ENCODE measurements at places on chromosomes 13 and 19.

- no peak for DNase-seq
Observed at GRCh38 chr13:74557870-74558269, 423.7 kb upstream of the KLF12 start.

DNA sequence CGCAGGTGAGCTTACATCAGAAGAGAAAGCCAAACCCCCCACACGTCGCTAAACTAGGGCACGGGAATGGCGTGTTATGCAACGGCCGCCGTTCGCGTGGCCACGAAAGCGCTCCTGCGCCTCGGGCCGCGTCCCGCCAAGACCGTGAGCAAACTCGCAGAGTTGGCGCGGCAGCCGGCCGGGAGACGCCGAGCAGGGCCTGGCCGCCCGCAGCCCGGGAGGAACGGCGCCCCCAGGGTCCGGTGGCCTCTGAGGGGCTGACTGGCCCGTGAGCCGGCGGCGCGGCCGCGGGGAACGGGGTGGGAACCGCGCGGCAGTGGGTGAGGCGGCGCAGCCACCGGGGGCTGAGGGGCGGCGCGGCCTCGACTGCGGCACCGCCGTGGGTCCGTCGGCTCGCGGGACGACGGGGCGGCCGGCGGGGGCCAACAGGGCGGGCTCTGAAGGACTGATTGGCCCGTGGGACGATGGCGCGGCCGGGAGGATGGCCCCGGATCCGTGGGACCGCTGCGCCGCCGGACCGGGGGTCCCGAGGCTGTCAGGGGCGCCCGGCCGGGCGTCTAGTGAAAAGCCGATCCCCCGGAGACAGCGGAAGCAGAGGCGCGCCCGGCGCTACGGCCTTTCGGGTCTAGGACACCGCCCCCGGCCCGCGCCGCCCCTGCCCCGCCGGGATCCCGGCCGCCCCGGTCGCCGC lies 903 bp downstream of the LATS2 start:
- no peak for DNase-seq

GRCh38 chr19:39407410-39407659 lies 688 bp downstream of the ZFP36 start:
- DNase-seq, result no peak

DNA sequence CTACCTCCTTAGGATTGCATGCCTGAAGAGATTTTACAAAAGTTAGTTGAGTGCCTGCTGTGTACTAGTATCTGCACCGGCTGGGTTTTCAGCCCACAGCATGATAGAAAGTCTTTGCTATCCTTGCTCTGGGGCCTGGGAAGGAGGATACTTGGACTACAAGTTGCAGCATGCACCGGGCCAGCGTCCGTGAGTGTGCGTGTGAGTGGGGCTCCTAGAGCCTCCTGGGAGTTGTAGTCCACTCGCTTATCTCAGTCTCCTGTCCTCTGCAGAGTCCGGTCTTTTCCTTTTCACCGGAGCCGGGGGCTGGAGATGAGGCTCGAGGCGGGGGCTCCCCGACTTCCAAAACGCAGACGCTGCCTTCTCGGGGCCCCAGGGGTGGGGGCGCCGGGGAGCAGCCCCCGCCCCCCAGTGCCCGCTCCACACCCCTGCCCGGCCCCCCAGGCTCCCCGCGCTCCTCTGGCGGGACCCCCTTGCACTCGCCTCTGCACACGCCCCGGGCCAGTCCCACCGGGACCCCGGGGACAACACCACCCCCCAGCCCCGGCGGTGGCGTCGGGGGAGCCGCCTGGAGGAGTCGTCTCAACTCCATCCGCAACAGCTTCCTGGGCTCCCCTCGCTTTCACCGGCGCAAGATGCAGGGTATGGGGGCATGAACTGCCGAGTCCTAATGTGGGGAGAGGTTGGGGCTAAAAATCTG lies 20.6 kb downstream of the BRSK1 start:
- DNase-seq, result peak; percentile 61

GRCh38 chr19:3137119-3137518 lies 1.3 kb downstream of the GNA15 start:
- DNase-seq, result peak; percentile 46

GRCh38 chr19:11291991-11292390 lies 4.0 kb upstream of the TSPAN16 start:
- DNase-seq, result no peak

DNA sequence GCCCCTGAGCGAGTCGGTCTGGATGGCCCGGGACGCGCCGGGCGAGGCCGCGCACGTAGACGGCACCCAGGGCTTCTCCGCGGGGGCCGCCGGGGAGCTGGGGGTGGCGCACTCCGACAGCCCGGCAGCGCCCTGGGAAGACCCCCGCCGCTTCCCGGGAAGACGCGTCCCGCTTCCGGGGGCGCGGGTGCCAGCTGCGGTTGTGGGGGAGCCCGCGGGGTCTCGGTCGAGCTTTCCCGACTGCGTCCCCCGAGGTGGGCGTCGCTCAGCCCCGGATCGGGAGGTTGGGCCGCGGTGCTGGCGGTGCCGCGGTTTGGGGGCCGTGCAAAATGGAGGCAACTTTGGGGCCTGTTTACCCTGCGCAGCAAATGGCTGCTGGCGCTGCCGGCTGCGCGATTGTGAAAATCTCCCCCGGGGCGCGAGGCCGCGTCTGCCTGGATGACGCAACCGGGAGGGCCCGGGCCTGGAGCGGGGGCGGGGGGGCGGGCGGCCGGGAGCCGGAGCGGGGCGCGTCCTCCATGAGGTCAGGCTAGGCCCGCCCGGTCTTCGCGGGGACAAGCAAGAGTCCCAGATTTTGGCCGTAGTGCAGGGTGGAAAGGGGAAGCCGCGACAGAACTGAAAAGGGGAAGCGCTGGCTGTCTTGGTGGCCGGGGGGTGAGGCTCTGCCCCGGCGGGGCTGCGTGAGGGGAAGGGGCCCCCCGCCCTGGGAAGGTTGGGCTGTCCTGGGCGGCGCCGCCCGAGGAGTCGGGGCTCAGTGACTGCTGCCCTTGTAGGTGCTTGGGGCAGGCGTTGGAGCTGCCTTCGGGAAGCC lies 11.3 kb downstream of the PEAK3 start:
- DNase-seq, result peak; percentile 66

DNA sequence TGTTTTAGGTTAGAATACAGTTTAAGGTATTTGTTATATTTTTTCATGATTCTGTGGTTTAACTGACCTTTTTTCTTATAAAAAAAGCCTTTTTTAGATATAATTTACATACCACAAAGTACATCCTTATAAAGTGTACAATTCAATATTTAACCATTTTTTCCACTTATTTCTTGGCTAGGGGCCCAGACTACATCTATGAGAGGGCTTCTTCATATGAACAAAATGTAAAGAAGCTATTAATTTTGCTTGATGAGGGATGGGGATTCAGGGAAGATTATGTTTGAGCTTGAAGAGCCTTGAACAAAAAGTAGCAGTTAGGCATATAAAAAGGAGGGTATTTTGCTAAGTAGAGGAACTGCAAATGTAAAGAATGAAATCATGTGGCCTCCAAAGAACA lies 2.2 kb downstream of the CCDC122 start:
- no peak for DNase-seq

DNA sequence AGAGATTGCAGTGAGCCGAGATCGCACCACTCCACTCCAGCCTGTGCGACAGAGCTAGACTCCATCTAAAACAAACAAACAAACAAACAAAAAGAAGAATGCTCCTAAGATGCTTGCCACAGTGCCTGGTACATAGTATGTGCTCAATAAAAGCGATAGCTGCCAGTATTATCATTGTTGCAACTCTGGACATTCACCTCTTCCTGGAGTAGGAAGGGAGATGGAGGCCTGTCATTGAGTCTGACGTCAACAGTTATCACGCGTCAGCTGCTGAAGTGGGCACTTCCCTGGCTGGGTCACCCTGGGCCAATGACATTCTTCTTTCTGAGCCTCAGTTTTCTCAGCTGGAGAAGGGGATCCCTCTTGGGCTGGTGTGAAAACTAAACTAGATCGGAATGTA lies 4.2 kb upstream of the PLAUR start:
- no peak for DNase-seq

DNA sequence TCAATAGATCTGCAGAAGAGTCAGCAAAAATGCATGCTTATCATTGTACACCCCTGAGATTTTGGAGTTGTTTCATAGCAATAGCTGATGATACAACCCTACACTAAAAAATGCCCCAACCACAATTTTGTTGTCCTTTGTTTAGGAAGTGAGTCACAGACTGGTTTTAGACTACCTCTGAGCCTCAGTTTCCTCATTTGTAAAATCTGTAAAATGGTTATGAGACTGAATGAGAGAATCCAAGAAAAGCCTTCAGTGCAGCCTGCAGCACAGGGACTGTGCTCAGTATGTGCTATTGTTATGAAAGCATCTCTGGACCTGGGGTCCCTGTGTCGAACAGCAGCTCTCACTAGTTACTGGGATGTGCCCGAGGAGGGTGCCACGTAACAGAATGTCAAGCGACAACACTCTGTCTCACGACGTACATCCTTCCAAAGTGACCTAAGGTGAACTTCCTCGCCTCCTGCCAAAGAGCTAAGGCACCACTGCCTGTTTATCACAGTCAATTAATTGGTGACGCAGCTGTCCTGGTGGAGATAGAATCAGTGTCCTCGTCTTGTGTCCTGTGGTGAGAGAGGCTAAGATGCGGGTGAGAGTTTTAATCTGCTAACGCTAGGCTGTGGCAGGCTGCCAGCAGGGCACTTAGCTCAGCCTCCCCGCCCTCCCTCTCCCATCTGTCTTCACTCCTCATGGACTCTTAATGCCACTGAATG lies 18.1 kb downstream of the DHRS12 start:
- peak; percentile 92 for DNase-seq

- DNase-seq, result no peak
Observed at GRCh38 chr13:73684286-73684685, 449.9 kb downstream of the KLF12 start.

DNA sequence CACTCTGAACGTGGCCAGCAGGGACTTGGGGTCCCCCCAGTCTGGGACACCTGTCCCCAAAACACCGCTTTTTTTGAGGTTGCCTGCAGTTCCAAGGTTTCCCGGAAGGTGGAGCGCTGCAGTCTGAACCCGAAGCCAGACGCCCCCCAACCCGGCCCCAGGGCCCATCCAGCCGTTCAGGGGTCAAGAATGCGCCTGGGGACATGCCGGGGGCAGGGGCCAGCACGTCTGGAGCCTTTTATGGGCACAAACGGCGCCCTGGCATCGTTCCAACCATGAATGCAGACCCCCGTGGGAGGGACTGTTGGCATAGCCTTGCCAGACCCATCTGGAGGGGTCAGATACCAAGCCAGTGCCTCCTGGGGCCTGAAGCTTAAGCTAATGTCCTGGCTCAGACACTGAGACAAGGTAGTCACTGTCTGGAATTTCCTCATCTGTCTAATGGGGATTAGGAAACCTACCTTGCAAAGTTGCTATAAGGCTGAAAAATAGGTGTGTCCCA lies 6.9 kb downstream of the S1PR5 start:
- DNase-seq, result peak; percentile 50

- DNase-seq, result no peak
Observed at GRCh38 chr13:46614582-46614981, 61.6 kb downstream of the LRCH1 start.

DNA sequence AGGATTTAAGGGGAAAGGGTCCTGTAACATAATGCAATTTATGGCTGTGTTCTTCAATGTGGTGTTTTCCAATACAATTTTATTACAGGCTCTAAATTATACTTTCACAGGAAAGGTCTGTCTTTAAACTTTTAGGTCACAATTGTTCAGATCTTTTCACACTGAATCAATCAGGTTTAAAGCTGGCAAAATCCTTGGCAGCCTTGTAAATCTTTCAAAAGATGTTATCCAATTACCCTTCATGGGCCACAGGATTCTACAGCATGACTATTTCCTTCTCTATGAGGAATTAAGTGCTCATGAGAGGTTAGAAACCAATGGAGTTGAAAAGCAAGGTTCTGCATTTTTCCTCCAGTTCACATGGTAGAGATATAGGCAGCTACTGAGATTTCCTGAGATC lies 211.5 kb upstream of the MIR17HG start:
- no peak for DNase-seq

DNA sequence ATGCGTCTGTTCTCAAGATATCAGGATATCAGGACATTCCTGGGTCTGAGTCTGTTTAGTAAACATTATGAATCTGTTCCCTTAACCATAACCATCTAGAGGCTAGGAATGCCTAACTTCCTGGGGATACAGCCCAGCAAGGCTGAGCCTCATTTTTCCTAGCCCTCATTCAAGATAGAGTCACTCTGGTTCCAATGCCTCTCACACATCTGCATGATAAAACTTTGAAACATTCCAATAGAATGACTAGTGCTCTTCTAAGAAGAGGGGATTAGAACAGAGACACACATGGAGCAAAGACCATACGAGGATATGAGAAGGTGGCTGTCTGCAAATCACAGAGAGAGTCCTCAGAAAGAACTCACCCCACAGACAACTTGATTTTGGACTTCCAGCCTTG lies 20.6 kb upstream of the CABP5 start:
- DNase-seq, result no peak

DNA sequence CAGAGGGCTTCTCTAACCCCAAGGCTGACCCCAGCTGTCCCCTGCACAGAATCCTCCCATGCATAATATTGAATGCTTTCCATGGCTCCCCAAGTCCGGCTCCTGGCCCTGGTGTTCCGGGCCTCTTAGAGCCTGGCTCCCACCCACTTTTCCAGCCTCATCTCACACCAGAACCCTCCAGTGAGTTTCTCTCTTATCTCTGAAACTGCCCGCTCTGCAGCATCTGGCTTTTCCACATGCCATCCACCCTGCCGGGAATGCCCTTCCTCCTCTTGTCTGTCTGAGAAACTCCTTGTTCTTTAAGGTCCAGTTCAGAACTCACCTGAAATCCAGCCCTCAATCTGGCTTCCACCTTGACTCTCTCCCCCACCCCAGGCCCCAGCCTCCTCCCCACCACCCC lies 6.8 kb downstream of the SYNGR4 start:
- no peak for DNase-seq

- no peak for DNase-seq
Observed at GRCh38 chr19:6287269-6287885, 7.6 kb upstream of the MLLT1 start.

DNA sequence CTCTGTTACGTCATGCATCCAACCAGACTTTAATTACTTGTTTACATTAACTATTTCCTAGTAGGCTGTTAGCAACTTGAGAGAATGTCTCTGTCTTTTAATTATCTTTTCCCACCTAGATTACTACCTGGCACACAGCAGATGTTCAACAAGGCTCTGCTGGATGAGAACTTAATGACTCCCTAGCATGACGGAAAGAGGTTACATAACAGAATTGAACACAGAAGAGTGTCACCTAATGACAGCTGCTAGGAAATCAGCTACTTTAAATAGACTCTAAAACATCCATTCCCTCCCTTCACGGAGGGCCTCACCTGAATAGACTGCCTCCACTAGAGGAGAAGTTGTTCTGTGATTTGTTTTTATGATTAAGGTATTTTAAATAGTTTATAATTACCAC lies 110.8 kb downstream of the TEX29 start:
- no peak for DNase-seq

Data from hematopoietic multipotent progenitor cell treated with erythropoietin and hydrocortisone succinate and interleukin-3 and kit ligand, for 8 days (in vitro differentiated cells).